ENCODE measurements at places on chromosomes 11 and 22. TPM values are rescaled to one million over a fixed set of nuclear protein-coding genes. Genes with fewer than 3 reads are reported as not detected.

DNA sequence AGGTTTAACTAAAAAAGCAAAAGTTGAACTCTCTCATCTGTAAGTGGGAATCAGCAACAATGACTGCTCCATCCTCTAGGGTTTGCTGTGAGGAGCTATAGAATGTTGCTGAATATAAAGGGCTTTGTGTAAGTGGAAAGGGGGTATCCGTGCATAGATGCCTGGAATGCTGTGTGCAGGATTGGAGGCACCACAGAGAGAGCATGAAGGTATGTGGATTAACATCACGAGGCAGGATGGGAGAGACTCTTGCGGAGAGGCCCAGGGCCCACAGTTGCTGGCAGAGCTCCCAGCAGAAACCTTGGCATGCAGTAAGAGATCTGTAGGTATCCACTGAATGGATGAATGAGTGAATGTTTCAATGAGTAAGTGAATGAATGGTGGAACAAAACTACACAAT lies 298.7 kb upstream of the DDI1 start:
- DNase-seq = no peak

GRCh38 chr11:11657218-11657955 lies 35.6 kb upstream of the GALNT18 start:
- no peak for DNase-seq

DNA sequence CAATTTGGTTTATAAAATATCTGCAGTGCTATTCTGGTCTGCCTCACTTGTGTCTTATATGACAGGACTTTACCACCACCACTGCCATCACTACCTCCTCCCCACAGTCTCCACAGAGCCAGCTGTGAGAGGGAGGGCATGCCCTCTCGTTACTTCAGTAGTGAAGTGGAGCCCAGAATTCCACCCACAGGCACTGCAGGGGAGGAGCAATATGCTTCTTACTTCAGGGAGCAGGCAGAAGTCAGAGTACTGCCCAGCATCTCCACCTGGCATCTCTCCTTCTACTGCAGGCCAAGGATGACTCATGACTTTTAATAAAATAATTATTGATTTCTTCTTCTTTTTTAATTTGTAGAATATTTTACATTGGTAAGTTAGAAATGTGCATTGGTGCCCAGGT lies 255.5 kb downstream of the DYNC2H1 start:
- no peak for DNase-seq

DNA sequence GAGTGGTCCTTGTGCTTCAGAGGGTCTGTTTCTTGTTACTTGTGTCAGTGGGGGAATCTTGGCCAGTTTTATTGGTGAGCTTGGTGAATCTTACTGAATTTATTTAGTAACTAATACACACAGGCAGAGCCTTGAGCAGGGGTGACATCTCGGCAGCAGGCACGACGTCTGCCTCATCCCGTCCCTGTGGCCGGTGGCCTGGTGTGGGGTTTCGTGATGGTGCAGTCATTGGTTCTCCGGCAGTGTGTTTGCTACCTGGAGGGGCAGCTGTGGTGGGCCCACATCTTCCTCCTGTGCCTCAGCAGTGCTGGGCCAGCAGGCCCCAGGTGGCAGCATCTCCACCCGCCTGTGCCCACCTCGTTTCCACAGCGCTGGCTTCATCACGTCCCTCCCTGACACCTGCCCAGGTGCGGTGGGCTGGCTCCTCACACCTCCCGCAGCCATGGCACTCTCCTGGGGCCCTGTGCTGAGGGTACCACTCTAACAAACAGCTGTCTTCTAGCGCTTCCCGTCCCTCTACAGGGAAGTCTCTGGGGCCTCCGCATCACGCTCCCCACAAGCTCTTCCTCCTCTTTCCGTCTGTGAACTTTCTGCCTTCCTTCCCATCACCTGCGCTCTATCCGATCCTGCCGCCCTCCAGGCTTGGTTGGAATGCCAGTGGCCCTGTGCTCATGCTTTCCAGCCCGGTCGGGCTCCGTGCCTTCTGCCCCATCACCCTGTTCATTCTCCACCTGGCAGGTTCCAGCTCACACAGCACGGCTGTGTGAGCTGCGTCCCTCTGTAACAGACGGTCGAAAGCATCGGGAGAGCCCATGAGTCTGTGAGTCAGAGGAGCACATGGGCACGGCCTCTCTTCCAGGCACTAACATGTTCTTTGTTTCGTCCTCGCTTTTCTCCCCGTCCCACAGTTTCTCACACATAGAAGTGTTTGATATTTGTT lies 203.4 kb downstream of the TBC1D22A start:
- no peak for DNase-seq

- no peak for DNase-seq
Measured at GRCh38 chr11:280706-281485, 2.7 kb downstream of the NLRP6 start.

SCGB1D2 gene
- total RNA-seq = not detected

FCHSD2 gene
- 6.6 TPM for total RNA-seq

FHIP1B gene
- total RNA-seq = 41.7 TPM
